ENCODE measurements at places on chromosomes 2 and 18.

DNA sequence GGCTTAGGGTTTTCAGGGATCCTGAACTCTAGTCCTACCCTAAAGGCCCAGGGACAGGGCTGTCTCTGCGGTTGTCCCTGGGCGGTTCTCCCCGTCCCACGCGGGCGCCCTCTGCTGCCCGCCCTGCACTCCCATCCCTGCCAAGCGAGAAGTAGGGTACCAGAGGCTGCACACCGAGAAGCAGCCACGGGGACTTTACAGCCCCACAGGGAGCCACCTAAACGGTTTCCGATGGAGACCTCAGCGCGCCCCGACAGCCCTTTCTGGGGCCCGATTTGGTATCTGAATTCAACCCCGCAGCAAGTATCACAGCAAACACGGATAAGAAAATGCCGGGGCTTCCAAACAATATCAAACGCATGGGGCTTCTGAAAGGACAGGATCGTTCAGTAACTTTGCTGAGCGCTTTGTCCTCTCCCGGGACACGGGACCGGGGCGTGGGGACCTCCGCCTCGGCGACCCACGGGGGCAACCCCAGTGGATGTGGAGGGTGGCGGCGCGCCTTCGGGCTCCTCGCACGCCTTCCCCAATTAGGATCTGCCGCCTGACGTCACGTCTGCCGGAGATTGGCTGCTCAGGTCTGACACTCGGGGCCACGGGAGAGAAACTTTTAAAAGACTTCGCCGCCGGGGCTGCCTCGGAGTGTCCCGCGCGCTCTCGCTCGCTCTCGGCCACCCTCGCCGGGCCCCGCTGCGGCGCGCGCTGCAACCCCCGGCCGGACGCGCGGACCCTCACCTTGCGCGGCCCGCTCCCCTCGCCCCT is at the start of gene LTBP1:
LTBP1 (plus strand) TSS at position 640 of the 762 bp plus-strand sequence. CDS start 372 bp downstream, outside the sequence.
- DNase-seq, result peak; percentile 45

DNA sequence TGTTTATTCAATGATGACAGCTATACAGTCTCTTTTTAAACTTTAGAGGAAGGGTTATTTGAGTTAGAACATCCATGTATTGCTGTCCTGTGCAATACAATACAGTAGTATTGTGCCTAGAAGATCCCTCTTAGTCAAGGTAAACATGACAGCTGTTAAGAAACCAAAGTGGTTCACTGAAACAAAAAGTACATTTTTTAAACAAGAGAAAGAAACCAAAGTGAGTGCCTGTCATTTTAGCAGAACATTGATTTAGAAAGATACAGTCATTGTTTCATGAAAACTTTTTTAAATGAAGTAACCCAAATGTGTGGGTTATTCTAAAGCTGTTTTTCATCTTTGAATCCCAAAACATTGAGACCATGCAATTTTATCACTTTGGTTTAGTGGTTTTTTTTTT is 15.5 kb downstream of the ITPRID2 start:
- DNase-seq, result no peak

DNA sequence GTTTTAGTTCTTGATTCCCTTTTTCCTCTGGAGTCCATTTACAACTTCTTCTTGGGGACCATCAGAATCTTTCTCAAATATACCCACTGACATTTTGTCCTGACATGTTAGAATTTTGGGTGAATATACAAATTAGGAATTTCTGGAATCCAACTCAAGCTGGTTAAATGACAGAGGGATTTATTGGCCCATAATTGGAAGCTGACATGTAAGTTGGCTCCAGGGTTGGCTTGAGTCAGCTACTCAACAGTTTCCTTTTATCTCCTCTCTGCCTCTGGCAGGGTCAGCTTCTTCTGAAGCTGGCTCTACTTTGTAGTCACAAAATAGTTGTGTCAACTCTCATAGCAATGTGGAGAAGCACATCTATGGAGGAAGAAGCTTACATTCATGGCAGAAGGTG is 36.6 kb upstream of the PPP1R1C start:
- DNase-seq, result no peak

DNA sequence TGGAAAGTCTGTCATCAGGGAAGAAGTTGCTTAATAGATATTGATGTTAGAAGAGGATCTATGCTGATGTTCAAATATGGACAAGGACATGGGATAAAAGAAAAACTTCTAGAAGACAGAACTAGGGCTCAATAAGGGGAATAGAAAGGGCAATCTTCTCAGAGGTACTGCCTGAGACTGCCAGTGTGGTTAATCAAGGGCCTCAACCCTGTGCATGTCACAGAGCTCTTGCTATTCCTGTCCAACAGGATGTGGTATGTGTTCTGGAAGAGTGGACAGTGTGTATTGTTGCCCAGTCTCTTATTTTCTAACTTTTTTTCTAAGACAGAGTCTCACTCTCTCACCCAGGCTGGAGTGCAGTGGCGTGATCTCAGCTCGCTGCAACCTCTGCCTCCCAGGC is 27.8 kb upstream of the RNF125 start:
- DNase-seq, result no peak

DNA sequence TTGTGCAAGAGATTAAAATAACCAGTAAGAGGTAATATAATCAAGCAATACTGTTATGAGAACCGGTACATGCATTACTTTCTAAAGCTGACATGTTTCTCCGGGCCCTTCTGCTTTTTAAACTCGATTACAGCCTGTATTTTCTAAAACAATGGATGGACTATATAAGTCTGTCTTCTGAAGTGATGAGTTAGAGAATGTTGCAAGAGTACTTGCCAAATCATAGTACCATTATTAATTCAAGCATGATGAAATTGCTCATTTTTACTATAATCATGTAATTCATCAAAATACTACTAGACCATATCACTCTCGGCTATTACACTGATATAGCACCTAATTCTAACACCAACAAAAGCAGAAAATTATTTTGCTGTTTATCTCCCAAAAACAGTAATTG is 1240.3 kb upstream of the ACVR2A start:
- no peak for DNase-seq

- no peak for DNase-seq
Observed at GRCh38 chr2:79981316-79981715, 323.2 kb downstream of the LRRTM1 start.

DNA sequence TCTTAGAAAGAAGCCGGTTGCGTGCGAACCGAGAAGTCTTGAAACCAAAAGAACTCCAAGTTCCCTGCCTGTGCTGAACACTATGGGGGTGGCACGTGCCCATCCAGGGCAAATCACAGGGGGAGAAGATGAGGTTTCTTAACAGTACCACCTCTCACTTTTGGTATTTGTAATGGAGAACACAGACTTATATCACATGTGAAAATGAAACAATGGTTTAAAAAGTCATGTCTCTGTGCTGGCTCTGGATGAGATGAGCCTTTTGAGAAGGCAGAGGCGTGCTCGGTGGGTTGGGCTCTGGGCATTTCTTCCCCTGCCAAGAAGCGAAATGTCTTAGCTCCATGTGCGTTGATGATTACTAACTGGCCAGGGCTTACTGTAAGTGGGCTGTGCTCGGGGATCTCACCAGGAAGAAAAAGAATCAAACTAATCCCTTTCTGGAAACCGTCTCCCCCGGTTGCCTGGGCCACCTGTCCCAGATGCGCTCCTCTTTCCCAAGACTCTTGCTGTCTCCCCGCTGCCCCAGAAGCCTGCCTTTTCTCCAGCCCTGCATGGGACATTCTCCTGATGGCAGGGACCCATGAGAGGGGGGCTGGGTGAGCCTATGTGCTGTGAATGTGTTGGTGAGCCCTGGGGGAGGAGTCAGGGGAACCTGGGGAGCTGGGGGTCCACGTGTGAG is 252.9 kb downstream of the PRKCE start:
- peak; percentile 11 for DNase-seq

Measured in stimulated activated CD4-positive, alpha-beta T cell treated with anti-CD3 and anti-CD28 coated beads, Interleukin-15, amount 100 ng/mL, for 48 hours (primary cell).